ENCODE measurements at places on chromosomes 7 and 10. TPM values are rescaled to one million over a fixed set of nuclear protein-coding genes. Genes with fewer than 3 reads are reported as not detected.

NUPR2 gene
- total RNA-seq: not detected

LLCFC1 gene
- not detected for total RNA-seq

IGF2BP3 gene
- 139 TPM for total RNA-seq

C1GALT1 gene
- total RNA-seq: 44.7 TPM

ZNF503 gene
- 1.5 TPM for total RNA-seq

Data from PC-9 (cell line).